CD4-positive, alpha-beta T cell treated with Interleukin-12 subunit alpha and Interleukin-12 subunit beta, for 1 hour (primary cell): ENCODE measurements at places on chromosomes 1 and 21.
A peak's percentile ranks its signal among the peaks of the same experiment; 100 is the strongest.

DNA sequence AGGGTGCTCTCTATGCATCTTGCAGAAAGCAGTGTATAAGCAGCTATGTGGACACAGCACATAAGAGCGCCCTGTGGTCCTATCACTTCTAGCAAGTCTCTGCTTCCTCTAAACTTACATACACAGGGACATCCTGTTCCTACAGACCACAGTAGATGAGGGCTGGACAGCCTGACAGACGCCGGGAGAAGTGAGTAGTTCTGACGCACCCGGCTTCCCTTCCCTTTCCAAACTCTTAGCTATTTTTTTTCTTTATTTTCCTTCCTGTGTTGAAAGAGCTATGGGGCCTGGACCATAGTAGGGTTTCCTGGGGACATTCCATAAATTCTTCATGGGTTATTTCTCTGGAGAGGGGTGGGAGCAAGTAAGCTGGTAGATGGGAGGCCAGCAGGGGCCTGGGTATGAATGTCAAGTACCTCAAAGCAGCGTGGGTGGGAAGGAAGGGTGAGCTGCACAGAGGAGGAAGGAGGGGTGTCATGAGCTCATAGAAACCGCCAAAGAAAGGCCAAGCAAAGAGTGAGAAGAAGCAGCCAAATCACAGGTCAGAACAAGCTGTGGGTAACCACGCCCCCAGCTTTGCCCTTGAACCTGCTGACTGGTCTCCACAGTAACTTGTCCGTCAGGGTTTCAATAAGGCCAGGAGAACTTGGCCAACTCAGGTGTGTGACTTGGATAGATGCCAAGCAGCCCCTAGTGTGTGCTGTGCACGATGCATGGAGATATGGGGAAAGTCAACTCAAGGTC lies 36.6 kb downstream of the PLXNA2 start:
- DNase-seq = no peak

- DNase-seq = peak; percentile 78
Observed at GRCh38 chr1:35451125-35451528, 106.1 kb downstream of the KIAA0319L start.

- DNase-seq = no peak
Observed at GRCh38 chr1:229241390-229241789, 29.5 kb upstream of the RAB4A start.

GRCh38 chr1:219465212-219466093 lies 147.5 kb downstream of the ZC3H11B start:
- no peak for DNase-seq

- no peak for DNase-seq
Observed at GRCh38 chr1:65458730-65459396, 38.4 kb downstream of the LEPR start.

DNA sequence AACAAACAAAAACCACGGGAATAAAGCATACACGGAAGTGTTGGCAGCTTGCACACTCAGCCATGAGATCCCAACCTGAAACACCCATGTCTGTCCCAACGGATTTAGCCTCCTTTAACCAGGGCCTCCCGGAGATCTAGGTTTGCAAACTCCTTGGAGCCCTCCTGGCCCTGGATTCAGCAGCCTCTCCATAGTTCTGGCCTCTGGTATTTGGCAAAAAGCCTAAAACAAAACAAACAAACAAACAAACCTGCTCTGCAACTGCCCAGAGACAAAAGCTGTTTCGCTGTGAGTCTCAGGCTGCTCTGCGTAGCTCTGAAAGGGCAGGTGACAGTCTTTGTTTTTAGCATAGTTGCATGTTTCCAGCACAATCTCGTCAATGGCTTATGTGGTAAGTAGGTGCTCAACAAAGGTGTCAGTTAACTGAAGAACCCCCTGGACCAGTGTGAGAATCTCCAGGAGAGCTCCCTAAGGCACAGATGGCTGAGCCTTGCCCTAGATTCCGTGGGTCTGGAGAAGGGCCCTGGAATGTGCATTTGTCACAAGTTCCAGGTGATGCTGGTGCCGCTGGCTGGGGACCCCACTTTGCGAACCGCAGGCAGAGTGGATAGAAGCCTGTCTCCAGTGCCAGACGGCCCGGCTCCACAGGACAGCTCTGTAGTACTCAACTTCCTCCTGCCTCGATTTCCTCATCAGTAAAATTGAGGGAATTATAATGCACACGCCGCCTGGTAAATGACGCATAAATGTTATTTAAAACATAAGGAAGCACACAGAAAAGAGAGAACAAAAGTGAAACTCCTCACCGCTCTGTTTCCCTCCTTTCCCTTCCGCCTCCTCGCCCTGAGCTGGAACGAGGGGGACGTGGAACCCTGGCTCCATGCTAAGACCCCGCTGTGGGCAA lies 86.2 kb downstream of the RIPK4 start:
- no peak for DNase-seq

DNA sequence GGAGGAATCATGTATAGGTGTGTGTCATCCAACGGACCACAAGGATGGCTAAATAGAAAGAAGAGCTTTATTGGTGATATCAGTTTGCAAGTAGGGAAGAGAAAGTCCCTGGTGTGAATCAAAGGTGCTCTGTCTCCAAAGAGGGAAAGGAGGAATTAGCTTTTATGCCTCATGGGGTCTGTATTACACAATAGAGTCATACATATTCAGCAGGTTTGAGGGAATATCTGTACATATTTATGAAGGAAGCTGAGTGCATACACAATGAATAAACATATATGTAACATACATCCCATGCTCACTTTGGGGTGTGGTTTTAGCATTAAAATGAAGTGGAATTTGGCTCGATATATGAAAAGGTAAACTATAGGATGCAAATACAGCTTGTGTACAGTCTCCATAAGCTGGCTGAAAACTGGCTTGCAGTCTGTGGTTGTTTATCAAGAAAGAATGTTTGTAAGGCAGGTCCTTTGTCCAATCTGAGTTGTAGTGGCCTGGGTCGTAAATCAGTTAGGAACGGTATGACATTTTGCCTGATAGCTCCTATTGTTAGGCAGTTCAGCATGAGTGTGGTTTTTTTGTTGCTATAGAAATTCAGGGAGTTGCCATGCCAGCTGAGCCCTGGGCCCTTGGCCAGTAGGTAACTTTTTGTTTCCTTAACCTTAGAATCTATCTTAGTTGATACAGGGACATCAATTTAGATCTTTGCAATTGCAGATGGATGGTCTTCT lies 198.0 kb upstream of the ZP4 start:
- DNase-seq = no peak

DNA sequence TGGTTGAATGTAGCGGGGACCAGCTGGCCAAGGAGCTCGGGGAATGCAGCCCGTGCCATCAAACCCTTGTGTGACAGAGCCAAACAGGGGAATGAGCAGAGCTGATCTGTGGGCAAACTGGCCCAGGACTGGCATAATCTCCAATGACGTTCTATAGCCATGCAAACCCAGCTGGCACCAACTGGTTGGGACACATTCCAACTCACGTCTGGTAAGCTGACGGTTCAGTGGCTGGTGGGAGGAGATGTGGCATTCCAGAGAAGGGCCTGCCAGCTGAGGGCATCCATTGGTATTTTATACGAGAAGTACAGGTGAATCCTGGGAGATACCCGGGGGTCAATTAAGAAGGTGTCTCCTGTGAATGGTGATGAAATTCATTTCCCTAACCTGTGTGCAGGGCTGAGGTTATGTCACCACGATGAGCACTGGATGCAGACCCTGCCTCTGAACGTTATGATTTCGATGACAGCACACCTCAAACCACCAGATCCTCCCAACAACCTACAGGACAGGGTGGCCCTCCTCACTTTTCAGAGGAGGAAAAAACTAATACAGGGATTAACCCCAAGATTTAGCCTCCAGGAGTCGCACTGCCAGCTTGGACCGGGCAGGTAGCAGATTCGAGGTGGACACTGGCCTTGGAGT lies 39.0 kb upstream of the RUNX3 start:
- DNase-seq = no peak

DNA sequence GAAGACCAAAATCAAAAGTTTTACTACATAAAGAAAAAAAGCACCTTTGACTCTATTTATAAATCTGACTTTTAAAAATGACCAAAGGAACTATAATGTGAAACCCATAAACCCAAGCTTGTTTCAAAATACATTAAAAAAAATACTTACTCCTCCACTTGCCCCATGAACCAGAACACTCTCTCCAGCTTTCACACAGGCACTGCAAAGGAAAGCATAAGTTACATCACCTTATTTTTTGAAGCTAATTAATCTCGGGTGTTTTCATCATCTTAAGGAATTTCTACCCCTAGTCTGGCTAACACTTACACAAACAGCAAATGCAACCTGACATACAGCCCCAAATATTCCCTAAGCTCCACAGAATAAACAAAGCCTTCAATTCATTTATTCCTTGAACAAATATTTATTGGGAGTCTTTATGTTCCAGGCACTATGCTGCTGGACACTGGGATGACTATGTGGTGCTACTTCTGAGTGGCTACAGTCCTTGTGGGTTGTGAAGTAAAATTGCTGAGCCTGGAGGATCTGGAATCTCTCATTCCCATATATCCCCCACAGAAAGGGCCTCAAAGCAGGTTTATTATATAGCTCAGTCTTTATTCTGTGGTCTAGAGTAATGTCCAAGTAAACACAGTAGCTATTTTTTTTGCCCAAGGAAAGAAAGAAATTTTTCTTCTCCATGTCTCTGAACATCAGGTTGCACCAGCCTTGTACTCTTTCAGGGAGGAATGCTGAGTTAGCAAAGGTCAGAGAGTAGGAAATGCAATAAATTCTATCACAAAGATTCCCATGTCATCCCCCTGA lies 18.2 kb downstream of the CRYZ start:
- no peak for DNase-seq

DNA sequence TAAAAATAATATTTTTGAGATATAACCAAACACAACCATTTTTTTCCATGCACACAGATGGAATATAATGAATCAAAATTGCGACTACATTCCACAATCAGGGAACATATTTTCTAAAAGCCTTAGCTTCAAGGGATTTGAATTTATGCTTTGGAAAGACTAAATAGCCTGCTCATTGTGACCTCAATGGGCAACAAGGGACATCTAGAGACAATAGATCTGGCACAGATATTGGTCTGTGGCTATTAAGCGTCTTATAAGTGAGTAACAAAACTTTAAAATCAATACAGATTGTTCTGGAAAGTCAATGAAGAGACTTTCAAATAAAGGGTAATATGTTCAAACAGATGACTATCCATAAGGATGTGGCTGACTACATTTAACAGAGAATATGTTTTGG lies 660.6 kb upstream of the ADGRL4 start:
- no peak for DNase-seq
